T follicular helper cell (primary cell): ENCODE measurements at places on chromosomes 16 and 17.

GRCh38 chr17:69348429-69348828 lies 21.5 kb upstream of the ABCA5 start:
- DNase-seq: no peak

GRCh38 chr16:2988590-2989099 lies 8.4 kb upstream of the PKMYT1 start:
- no peak for DNase-seq

- DNase-seq: no peak
These were observed 144.3 kb downstream of the MSI2 start for GRCh38 chr17:57400648-57401047.

DNA sequence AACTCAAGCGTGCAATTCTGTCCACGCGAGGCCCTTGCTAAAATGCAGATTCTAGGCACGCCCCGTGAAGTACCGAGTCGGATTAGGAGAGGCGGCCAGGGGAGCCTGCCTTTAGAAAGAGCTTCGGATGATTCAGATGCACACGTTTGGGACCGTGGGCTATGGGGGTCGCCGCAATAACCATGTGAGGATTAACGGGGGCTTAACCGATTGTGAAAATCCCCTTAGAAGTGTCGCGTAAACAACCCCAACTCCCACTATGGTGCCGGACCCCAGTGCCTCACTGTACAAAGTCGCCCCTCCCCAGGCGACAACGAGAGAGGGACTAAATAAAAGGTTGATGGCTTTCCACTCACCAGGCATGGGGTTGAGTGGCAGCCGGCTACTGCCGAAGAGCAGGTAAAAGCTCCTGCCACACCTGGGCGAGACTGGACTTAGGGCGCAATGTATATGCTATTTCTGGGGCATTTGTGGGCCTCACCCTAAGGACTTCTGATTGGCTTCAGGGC lies 635 bp upstream of the SP2 start:
- no peak for DNase-seq

DNA sequence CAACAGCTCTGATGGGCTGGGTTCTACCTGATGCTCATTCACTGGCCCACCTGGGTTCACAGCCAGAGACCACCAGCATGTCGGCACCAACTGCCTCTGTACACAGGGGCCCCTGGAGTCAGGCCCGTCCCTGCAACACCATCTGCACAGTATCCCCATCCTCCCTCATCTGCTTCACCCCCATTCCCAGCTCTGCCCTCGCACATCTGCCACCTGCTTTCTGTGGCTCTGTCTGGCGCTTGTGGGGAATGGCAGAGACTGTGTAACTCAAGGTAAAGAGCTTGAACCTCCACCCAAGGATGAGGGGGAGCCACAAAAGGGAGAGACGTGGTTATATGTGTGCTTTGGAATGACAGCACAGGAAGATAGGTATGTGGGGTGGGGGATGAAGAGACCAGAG lies 27.2 kb downstream of the SMPD3 start:
- no peak for DNase-seq

- DNase-seq: no peak
These were observed 17.6 kb downstream of the LPCAT2 start for GRCh38 chr16:55526441-55526840.

DNA sequence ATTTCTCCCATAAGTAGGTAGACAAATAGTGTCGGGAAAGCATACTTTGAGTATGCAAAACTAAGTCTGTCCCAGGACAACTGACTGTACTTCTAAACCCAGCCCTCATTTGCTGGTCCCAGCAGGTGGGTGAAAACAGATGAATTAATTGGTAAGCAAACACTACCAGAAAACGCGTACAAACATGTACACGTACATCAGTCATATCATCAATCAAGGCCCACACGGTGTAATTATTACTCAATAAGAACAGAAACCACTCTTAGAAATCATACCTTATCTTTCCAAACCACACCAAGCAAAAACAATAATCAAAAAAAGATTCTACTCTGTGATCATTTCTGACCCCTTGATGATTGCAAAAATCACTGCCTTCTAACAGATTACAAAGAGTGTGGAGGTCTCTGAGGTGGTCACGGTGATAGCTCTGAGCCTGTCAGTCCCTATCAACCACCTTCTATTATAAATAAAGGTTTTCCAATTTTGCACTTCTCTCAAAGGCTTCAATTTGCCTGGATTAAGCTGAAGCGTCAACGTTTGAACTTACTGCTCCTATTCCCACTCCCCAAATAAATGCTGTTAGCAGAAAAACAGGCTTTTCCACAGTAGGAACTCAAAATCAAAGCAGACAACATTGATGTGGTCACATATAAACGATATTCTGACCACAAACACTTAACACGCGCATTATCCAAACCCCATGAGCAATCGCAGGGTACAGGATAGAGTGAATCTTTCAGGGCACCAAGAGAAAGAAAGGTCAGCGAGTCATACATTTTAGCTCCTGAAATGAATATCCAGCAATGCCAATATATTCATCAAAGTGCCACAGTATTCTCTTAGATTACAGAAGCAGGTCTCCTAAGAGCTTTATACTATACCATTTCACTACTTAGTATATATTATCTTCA lies 211.9 kb downstream of the STX8 start:
- DNase-seq: no peak
